Right cardiac atrium (tissue), 5 donors: ENCODE measurements at places on chromosomes 2 and 18. TPM values are rescaled to one million over a fixed set of nuclear protein-coding genes. Genes with fewer than 3 reads are reported as not detected.

POTEC gene
- not detected for total RNA-seq

RFTN2 gene
- 9.8 TPM for total RNA-seq

CRYGB gene
- total RNA-seq, result not detected

LYPD6 gene
- 0.57 TPM for total RNA-seq

UPP2 gene
- total RNA-seq, result not detected

UCN gene
- 1.2 TPM for total RNA-seq

SOX11 gene
- 0.91 TPM for total RNA-seq

SPC25 gene
- total RNA-seq, result not detected

SDC1 gene
- 0.09 TPM for total RNA-seq

MAP3K19 gene
- total RNA-seq, result not detected

ANKRD29 gene
- total RNA-seq, result 3.9 TPM

NAT8 gene
- not detected for total RNA-seq

INSIG2 gene
- total RNA-seq, result 18.4 TPM

C2orf81 gene
- total RNA-seq, result 1.1 TPM

THUMPD2 gene
- 10.6 TPM for total RNA-seq

EVX2 gene
- not detected for total RNA-seq

PSMA8 gene
- not detected for total RNA-seq

EHD3 gene
- 10.4 TPM for total RNA-seq

CFAP65 gene
- not detected for total RNA-seq

RAX gene
- total RNA-seq, result not detected

ATP6V1B1 gene
- not detected for total RNA-seq

GKN1 gene
- not detected for total RNA-seq

AKAIN1 gene
- not detected for total RNA-seq

IKZF2 gene
- total RNA-seq, result 7.7 TPM

TMEM198 gene
- total RNA-seq, result 1.8 TPM

CYP1B1 gene
- total RNA-seq, result 46.5 TPM

LYG2 gene
- total RNA-seq, result not detected

ZBTB7C gene
- total RNA-seq, result 1.8 TPM

UGT1A10 gene
- not detected for total RNA-seq

MRO gene
- 8.5 TPM for total RNA-seq

SKA1 gene
- 0.14 TPM for total RNA-seq

ELMOD3 gene
- 12.2 TPM for total RNA-seq

CRYGD gene
- not detected for total RNA-seq

NEU2 gene
- total RNA-seq, result not detected

SH3RF3 gene
- 8.8 TPM for total RNA-seq

PLCD4 gene
- 0.79 TPM for total RNA-seq

MSGN1 gene
- not detected for total RNA-seq

RAPGEF4 gene
- 9.4 TPM for total RNA-seq
